Uterus (tissue), 4 donors: ENCODE measurements at places on chromosomes 6 and 20.

- DNase-seq = no peak
Observed at GRCh38 chr6:10398446-10399218, 16.2 kb downstream of the TFAP2A start.

GRCh38 chr20:49387581-49387939 is 94.9 kb downstream of the KCNB1 start:
- DNase-seq = no peak

DNA sequence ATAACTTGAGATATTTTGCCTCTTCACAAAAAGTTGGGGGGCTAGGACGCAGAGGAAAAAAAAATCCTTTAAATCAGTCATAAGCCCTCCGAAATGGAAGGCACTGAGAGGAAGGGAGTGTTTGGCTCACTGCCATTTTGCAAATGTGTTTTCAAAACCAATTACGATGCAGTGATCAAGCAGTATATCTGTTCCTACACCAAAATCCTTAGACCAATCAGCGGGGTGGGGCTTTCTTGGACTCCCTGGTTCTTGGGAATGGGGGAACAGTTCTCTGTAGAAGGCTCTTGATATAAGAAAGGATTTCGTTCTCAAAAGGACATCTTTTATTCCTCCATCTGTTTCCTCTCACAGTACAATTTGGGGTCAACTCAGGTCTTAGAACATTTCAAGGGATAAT is 478.6 kb upstream of the JARID2 start:
- DNase-seq = no peak

DNA sequence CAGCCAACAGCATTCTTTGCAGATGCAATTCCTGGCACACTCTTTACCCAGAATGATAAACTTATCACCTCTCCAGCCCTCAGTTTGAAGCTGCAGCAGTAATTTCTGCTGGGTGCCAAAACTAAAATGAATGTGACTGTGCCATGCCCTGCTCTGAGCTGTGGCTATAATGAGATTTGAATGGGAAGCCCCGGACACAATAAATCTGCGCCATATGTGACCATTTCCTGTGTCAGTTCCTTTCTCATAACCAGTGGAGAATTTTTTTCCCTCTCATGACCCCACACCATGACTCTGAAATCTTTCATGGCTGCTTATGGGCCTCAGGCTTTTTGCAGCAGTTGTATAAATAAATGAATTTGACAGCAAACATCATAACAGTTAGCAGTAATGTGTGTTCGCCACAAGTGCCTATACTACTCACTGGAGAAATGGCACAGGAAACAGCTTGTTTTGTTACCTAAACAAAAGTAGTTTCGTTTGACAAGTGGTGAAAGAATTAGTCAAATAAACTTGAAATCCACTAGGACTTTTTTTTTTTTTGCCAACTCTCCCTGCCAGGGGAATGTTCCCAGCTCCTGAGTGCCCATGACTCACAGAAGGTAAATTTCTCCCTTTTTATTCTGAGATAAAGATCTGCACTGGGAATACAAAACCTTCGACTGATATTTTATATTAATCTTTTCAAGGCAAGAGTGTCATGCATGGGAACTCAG is 408.4 kb downstream of the PKHD1 start:
- DNase-seq = no peak

DNA sequence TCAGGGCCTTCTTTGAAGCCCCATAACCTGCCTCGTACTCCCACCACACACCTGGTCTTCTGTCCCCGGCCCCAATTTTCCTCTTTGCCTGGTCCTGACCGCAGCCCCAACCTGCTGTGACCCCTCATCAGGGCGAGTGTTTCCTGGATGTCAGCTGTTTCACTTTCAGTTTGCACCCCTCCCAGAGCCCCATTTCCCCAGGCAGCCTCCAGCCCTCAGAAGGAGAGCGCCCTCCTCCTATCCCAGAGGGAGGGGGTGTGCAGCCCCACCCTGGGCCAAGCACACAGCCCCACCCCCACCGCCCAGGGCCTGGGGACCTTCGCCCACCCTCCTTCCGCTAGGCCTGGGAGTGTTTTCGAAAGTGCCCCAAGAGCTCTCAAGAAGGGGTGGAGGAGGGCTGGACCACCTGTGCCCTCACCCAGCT is 1.5 kb downstream of the BAK1 start:
- no peak for DNase-seq

- DNase-seq = no peak
Observed at GRCh38 chr20:34514897-34515483, 1.2 kb upstream of the DYNLRB1 start.

- DNase-seq = no peak
Observed at GRCh38 chr6:113120582-113121285, 736.4 kb upstream of the MARCKS start.

DNA sequence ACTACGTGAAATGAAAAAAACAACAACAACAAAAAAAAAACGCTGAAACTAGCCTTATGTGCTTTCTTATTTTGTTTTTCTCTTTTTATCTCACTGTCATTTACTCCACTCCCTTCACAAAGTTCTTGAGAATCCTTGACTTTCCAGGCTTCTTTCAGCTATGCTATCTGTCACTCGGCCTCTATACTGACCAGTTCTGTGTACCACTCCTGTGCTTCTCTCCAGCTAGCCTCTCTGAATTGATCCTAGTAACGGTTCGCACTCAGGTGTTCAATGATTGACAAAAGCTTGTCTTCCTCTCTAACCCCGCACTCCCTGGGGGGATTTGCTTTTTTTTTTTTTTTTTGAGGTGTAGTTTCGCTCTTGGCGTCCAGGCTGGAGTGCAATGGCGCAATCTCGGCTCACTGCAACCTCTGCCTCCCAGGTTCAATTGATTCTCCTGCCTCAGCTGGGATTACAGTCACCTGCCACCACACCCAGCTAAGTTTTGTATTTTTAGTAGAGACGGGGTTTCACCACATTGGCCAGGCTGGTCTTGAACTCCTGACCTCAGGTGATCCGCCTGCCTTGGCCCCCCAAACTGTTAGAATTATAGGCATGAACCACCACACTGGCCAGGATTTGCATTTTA is 31.8 kb downstream of the MLIP start:
- DNase-seq = no peak

DNA sequence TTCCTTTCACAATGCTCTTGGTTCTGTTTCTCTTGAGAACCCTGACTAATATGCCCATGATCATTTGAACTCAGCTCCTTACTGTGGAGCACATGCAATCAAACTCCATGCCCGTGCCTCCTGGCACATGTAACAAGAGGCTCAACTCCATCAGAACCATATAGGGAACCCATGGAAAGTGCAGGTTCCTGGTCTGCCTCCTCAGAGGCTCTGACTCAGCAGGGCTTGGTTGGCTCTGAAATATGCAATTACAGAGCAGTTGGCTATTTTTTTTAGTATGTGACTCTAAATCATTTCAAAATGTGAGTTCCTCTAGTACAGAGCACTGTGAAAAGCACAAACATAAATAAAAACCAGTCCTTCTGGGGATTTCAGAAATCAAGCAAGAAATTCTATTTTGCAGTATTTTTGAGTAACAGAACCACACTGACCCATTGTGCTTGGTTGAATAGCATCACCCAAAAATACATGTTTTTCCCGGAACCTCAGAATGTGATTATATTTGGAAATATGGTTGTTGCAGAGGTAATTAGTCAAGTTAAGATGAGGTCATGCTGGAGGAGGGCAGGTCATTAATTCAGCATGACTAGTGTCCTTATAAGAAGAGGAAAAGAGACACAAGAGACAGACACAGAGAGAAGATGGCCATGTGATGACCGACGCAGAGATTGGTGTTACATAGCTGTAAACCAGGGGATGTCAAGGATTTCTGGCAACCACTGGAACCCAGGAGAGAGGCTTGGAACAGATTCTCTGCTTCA is 13.2 kb upstream of the MAP3K4 start:
- DNase-seq = peak; percentile 67

- DNase-seq = no peak
Observed at GRCh38 chr20:22833851-22834250, 201.3 kb upstream of the SSTR4 start.

DNA sequence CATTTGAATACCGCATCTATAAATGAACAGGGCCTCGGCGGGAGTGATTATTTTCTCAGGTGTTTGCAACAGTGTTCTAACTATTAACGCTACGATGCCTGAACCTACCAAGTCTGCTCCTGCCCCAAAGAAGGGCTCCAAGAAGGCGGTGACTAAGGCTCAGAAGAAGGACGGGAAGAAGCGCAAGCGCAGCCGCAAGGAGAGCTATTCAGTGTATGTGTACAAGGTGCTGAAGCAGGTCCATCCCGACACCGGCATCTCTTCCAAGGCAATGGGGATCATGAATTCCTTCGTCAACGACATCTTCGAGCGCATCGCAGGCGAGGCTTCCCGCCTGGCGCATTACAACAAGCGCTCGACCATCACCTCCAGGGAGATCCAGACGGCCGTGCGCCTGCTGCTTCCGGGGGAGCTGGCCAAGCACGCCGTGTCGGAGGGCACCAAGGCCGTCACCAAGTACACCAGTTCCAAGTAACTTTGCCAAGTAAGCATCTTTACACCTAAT is 70.9 kb downstream of the HFE start:
- DNase-seq = peak; percentile 78

GRCh38 chr6:42783876-42784642 is 2.2 kb downstream of the BICRAL start:
- no peak for DNase-seq

DNA sequence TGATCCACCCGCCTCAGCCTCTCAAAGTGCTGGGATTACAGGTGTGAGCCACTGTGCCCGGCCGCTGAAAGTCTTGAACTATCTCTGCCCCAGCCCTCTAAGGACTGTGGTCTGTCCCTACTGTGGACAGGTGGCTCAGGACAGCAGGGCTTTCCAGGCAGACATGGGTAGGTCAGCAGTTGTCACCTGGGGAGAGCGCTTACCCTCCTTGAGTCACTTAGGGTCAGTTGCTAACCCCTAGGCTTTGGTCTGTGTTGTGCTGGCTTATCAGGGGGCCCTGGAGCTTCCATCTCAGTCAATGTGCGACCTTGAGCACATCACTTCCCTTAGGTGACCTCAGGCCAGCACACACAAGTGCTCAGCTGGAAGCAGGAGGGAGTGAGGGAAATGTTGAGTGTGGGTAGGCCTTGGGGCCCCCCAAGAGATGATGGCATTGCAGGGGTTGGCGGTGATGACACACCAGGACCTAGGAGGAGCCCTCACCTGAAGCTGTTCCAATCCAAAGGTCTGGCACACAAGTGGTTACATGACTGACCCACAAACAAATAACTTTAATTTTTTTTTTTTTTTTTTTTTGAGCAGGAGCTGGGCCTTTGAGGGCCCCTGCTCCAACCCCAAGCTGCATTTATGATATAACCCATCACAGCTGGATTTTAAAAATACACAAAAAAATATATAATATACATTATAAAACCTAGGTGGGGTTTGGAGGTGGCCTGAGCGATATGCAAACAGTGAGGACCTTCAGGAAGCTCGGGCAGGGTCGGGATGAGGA is 5.1 kb downstream of the RPL10A start:
- DNase-seq = no peak

GRCh38 chr20:19658137-19658536 is 99.9 kb upstream of the RIN2 start:
- DNase-seq = no peak

- no peak for DNase-seq
Observed at GRCh38 chr20:12287575-12287974, 369.9 kb downstream of the BTBD3 start.

DNA sequence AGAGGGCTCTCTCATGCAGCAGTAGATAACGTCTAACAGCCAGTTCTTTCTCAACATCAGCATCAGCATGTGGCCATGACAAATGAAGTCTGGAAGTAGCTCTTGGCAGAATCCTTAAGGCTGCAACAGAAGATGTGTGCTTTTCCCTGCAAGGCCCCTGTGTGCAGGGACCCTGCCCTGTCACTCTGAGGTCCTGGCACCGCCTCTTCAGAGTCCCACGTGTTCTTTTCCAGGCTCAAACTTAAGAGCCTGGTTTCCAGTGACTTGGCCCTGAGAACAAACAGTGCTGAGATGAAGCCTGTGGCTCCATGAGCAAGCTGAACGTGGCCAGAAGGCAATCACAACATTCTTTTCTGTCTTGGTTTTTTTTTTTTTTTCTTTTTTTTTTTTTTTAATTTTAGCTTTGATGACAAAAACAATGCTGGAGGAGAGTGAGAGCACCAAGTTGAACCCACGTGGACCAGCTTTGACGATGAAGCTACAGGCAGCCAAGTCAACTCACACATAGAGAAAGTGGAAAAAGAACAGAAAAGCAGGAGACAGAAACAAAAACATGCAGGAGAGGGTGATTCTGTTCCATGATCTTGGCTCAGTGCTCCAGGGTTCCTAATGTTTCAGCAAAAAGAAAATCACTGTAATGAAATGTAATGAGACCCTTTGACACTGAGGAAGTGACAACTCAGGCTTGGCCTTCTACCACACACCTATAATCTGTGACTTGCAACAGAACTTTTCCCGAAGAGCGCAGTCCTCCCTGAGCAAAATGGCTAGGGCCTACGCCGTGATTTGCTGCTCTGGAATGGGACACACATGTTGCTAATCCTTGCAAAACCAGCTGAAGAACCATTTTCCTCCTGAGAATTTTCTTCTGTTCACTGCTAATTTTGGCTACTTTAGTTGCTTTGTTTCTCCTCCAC is 86.1 kb downstream of the FOXC1 start:
- DNase-seq = no peak

GRCh38 chr6:29709188-29709587 is 14.0 kb upstream of the HLA-F start:
- DNase-seq = no peak

DNA sequence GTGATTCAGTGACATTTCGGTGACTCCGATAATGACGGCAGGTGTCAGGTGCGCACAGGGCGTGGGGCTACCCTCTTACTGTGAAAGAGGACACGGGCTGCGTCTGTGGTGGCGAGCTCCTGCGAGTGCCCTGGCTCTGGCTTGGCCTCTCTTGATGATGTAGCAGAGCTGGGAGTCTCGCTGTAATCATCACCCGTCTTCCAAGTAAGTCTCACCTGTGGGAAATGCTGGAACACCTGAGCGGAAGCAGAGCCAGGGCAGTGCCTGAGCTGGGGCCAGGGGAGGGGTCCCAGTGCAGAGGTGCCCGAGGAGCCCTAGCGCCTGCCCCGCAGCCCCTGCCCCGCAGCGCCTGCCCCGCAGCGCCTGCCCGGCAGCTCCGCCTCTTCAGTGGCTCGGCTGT is 4.8 kb downstream of the OSBPL2 start:
- no peak for DNase-seq

DNA sequence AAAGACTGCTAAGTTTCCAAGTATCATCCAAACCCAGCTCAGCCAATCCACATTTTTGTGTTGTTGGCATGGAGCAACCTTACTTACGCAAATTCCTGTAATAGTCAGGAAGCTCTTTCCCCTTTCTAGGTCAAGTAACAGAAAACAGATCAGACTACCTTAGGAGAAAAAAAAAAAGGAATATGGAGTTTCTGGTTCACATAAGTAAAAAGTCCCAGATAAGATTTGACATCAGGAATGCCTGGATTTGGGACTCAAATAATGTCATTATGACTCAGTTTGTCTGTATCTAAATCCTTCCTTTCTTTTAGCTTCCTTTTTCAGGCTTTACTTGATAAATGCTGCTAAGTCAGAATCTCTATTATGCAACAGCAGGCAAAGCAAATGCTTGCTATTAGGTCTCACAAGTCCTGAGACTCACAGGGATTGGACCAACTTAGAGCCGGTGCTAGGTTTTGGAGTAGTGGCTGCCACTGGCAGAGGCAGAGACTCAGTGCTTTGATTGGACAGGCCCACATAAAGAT is 44.5 kb downstream of the NCOA7 start:
- no peak for DNase-seq
